GM04503 (cell line): ENCODE measurements at places on chromosomes 4 and X.
A peak's percentile ranks its signal among the peaks of the same experiment; 100 is the strongest.

DNA sequence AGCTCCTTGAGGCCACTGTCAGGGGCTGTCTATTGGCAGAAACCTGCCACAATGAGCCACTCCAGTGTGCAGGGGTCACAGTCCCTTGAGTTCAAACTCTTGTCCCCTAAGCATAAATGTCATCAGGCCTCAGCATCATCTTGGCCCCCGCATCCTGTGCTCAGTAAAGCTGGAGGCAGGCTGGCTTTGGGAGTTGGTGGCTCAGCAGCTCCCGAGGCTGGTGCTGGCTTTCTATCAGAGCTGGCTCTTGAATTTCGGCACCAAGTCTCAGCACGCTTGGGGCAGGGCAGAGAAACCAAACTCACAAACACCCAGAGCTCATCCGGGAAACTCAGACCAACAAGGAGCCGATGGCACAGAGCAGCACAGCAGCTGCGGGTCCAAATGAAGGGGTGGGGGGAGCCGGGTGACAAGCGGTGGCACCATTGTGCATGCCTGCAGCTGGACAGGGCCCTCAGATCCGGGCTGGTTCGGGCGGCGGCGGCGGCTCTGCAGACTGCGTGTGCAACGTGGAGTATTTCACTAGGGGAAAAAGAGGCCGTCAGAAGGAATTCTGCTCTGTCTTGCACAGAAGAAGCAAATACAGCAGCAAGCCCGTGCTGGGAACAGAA lies 75.5 kb downstream of the MTMR1 start:
- no peak for DNase-seq

DNA sequence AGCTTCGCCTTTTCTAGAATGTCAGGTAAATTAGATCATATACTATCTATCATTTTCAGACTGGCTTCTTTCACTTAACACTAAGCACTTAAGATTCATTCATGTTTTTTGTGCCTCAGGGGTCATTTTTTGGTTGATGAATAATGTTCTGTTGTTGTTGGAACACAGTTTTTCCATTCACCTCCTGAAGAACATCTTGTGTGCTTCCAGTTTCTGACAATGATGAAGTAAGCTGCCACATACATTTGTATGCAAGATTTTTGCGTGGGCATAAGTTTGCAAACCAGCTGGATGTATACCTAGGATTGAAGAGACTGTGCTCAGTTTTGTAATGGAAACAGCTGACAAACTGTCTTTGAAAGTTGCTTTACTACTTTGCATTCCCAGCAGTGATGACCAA lies 37.6 kb downstream of the MAGEA9 start:
- DNase-seq: no peak

GRCh38 chr4:1812720-1813119 lies 19.6 kb downstream of the FGFR3 start:
- no peak for DNase-seq

DNA sequence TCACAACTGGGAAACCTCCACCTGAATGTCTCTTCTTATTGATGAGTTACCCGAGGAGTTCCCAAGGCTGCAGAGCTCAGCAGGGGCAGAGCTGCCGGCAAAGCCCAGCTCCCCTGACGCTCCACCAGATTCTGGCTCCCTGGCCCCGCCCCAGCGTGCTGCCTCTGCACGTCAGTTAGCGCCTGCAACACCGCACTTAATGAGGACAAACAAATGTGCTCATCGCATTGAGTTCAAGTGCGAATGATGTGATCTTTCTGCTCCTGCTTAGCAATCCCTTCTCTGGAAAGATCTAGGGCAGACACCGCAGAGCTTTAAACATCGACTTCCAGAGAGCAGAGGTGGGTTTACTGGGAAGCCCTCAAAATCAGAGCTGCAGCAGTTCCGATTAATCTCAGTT lies 55.5 kb upstream of the FBXW7 start:
- no peak for DNase-seq

DNA sequence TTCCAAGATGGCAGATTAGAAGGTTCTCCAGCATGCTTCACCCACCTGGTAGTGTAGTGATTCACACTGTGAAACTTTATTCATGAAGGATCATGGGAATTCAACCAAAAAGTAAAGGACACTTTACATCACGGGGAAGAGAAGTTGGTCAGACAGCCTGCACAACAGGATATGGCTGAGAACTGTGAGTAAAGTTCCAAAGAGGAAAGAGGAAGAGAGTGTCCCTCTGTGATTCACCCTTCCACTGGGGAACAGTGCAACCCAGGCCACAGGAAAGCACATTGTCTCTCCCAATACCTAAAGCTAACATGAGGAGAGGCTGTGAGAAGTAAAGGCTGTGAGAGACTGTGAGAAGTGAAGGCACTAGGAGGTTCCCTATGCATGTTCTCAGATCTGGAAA lies 137.2 kb downstream of the STPG2 start:
- no peak for DNase-seq

GRCh38 chrX:100643212-100643611 lies 787 bp upstream of the SRPX2 start:
- no peak for DNase-seq

GRCh38 chr4:74516303-74516702 lies 71.4 kb downstream of the AREG start:
- no peak for DNase-seq

- DNase-seq: no peak
These were observed 28.9 kb downstream of the AFF1 start for GRCh38 chr4:86963697-86964096.

GRCh38 chr4:1413204-1413663 lies 7.0 kb upstream of the NKX1-1 start:
- DNase-seq: no peak

- no peak for DNase-seq
These were observed 2.3 kb downstream of the CXCL8 start for GRCh38 chr4:73742490-73743160.

GRCh38 chr4:155638195-155638965 lies 28.3 kb upstream of the GUCY1A1 start:
- DNase-seq: no peak

- peak; percentile 55 for DNase-seq
These were observed 316.2 kb downstream of the GPAT3 start for GRCh38 chr4:83852085-83852451.

DNA sequence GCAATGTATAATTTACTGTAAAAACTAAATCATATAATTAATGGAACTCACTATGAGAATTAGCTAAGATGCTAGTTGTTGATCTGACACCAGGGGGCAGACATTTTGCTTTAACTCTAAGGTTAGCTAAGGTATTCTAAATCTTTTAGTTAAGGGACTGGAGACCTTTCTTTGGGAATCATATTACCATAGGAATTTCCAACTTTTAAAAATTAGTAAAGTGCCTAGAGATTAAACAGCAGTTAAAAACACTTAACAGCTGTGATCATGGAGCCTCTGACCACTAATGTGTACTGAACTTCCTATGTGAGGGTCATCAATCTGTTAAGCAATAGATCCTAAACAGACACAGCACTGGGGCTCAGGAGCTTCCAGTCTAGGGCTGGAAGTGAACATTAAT lies 226.6 kb downstream of the NSUN7 start:
- DNase-seq: no peak

- DNase-seq: no peak
These were observed 15.0 kb upstream of the GBA3 start for GRCh38 chr4:22677780-22678179.

DNA sequence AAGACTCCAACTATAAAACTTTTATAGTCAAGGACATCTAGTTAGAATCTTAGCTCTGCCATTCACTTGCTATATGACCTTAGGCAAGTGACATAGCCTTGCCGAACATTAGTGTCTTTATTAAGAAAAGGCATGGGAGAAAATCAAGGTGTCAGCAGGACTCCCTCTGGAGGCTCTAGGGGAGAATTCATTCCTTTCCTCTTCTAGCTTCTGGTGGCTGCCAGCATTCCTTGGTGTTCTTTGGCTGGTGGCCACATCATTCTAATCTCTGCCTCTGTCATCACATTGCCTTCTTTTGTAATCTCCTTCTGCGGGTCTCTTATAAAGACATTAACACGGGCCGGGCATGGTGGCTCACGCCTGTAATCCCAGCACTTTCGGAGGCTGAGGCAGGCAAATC lies 99.8 kb downstream of the PPP1R2C start:
- DNase-seq: no peak

GRCh38 chr4:159937595-159937994 lies 834.7 kb downstream of the RAPGEF2 start:
- DNase-seq: no peak

DNA sequence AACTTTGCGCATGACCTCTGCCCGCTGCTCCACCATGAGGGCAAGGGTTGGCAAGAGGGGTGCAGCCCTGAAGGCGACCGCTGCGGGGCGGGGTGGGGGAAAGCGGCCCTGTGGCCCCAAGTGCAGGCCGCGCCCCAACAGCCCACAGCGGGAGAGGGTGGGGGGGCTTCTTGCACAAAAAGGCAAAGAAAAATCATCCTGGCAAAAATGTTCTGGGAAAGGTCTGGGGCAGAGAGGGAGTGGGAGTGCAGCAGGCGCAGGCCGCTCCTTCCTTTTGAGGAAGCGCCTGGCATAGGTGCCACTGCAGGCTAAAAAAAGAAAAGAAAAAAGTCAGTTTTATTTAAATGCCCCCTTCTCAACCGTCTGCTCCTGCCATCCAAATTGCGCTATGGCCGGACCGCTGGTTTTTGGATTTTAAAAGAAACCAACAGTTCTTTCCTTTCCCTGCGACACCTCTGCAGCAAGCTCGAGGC lies 1.4 kb downstream of the ARX start:
- DNase-seq: no peak

DNA sequence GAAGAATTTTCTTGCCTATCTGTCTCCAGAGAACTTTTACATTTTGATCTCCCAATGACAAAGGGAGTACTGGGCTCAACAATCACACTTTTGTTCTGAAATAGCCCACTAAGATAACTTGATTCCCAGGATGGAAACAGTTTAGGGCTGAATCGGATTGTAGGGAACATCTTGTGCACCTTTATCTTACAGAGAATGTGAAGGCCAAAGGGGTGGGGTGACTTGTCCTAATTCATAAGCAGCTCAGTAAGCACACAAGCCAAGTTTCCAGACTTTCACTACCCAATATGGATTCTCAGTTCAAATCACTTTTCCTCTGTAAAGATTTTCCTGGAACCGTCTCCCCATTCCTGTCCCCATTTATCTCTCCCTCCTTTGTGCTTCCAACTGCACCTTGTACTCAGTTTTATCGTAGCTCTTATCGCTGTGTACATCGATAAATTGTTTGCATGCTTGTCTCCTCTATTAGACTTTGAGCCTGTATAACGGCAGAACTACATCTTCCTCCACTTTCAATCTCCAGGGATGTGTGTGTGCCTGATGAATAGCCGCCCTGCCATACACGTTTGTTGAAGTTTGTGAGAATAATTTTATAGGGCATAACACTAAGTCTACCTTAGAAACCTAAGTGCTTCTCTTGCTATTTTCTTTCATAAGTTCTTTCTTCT lies 77.4 kb downstream of the MBNL3 start:
- DNase-seq: no peak

- no peak for DNase-seq
These were observed 80.2 kb downstream of the GRIA2 start for GRCh38 chr4:157300701-157301100.

DNA sequence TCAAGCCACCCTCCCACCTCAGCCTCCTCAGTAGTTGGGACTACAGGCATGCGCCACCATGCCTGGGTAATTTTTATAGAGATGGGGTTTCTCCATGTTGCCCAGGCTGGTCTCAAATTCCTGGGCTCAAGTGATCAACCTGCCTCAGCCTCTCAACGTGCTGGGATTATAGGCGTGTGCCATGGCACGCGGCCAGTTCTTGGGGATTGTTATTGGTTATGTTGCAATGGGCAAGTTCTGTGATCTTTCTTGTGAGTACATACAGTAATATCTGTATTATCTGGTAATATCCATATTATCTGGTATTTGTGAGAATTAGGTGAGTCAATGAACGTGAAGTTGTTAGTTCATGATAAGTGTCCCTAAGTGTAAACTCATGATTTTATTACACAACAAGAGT lies 90.3 kb upstream of the TBL1X start:
- DNase-seq: no peak

DNA sequence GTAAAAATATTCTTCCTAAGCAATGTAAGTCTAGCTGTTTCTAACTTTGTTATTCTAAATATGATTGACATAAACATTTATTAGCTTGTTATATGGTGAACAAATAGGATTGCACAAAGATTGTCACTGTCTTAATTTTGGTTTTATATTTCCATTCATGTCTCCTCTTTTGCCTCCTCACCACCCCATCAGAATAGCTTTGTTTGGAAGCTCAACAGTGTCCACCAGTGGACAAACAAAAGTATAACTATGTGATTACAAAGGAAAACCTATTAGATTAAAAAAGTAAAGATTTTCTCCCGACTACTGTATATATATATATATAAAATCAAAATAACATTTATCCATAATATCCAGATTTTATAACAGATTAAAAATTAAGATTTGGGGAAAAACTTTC lies 468.2 kb downstream of the ZIC3 start:
- DNase-seq: no peak

- DNase-seq: no peak
These were observed 259.3 kb upstream of the IGFBP7 start for GRCh38 chr4:57369446-57369845.

- no peak for DNase-seq
These were observed 116.2 kb upstream of the DCLK2 start for GRCh38 chr4:149961876-149962597.

GRCh38 chr4:168633496-168633895 lies 136.6 kb downstream of the PALLD start:
- DNase-seq: no peak

GRCh38 chr4:182831376-182831775 lies 85.8 kb downstream of the DCTD start:
- no peak for DNase-seq

DNA sequence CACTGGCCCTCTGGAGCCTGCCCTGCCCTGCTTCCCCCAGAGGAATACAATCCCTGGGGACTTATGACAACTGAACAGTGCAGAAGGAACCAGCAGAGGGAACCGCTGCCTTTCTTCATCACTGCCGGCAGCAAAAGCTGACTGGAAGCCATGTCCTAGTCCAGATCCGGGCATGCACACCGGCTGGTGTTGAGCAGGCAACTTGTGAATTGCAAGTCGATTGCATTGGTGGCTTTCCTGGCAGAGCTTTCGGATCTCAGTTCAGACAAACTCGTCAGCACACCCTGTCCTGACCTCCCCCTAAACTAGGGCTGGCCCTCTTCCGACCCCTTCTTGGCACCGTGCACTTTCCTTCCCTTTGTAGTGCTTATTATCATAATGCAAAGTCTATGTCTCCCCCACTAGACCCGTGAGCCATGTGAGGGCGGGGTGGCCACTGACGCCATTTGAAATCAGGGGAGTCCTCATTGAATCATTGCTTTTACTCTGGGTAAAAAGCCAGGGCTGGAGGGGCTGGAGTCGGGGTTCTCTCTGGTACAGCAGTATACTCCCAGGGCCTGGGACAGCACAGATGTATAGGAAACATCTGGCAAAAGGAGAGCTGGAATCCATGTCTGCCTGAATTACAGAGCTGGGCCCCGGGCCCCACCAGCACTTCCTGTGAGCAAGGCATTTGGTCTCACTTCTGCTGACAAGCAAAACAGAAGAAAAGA lies 1.8 kb downstream of the ARHGAP4 start:
- no peak for DNase-seq

- no peak for DNase-seq
These were observed 2324.7 kb upstream of the AGA start for GRCh38 chr4:179766938-179767337.
